ENCODE measurements at places on chromosomes 12 and 14. TPM values are rescaled to one million over a fixed set of nuclear protein-coding genes. Genes with fewer than 3 reads are reported as not detected.

- DNase-seq: no peak
Observed at GRCh38 chr14:103356024-103356682, 22.1 kb downstream of the EIF5 start.

DNA sequence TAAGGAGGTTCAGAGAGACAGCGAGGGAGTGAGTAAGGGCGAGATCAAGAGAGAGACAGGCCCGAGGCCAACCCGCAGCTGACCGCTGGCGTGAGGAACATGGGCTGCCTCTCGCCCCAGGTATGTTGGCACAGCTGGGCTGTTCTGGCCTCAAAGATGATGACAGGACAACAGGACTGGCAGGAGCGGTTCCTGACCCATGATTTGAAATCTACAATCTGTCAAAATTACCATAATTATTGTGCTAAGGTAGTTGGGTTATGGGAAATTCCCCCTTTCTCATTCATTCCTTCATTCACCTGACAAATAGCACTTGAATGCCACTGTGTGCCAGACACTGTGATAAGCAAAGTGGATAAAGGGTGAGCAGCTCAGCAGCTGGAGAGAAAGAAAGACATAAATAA lies 5.1 kb upstream of the ENDOU start:
- no peak for DNase-seq

The AMDHD1 gene
- 0.20 TPM for total RNA-seq

The C1QL4 gene
- not detected for total RNA-seq

The LRCOL1 gene
- not detected for total RNA-seq

The CREBL2 gene
- 30.0 TPM for total RNA-seq

The HNF1A gene
- total RNA-seq: not detected

DNA sequence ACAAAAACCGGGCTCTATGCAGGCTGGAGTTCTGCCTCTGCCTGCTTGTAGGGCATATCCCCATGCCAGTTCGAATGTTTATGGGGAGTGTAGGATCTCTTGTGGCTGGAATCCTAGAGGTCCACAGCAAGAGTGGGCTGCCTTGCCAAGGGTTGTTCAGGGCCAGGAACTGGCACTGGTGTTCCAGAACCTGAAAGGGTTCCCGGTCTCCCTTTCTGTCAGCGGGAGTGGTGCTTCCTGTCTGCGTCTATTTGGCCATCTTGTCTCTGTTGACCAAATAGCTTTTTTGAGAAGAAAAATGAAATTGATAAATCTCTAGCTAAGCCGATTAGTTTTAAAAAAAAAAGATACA lies 17.8 kb downstream of the OLR1 start:
- DNase-seq: no peak

GRCh38 chr12:25102402-25102801 lies 92.6 kb downstream of the DNAI7 start:
- DNase-seq: no peak

The TTC5 gene
- total RNA-seq: 12.4 TPM

The LAG3 gene
- not detected for total RNA-seq

DNA sequence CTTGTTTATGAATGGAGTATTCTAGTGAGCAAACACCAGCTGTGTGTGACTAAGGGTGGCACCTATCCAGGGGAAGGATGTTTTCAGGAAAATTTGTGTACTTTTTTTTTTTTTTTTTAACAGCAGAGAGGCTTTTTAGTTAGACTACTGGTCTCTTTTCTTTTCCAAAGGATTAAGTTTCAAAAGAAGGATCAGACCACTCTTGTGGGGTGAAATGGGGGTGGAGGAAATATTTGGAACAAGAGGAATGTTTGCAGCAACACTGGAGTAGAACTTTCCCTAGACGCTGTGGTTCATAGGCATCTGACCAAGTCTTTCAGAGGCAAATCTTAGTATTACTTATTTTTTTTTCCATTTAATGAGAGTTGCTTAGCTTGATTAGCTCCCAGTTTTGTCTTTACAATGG lies 21.1 kb downstream of the NUBPL start:
- DNase-seq: peak; percentile 32

The SERPINA1 gene
- total RNA-seq: 34.3 TPM

The GATC gene
- 12.6 TPM for total RNA-seq

The PLCZ1 gene
- not detected for total RNA-seq

The CMTM5 gene
- not detected for total RNA-seq

The SIX4 gene
- 0.69 TPM for total RNA-seq

The TAS2R7 gene
- total RNA-seq: not detected

The MORN3 gene
- 0.27 TPM for total RNA-seq

The SRRM4 gene
- total RNA-seq: 0.12 TPM

GRCh38 chr14:76305268-76305826 lies 70.6 kb upstream of the ESRRB start:
- no peak for DNase-seq

GRCh38 chr12:78403681-78404080 lies 460.9 kb upstream of the SYT1 start:
- DNase-seq: no peak

GRCh38 chr14:81401420-81402122 lies 1.4 kb upstream of the STON2 start:
- no peak for DNase-seq

DNA sequence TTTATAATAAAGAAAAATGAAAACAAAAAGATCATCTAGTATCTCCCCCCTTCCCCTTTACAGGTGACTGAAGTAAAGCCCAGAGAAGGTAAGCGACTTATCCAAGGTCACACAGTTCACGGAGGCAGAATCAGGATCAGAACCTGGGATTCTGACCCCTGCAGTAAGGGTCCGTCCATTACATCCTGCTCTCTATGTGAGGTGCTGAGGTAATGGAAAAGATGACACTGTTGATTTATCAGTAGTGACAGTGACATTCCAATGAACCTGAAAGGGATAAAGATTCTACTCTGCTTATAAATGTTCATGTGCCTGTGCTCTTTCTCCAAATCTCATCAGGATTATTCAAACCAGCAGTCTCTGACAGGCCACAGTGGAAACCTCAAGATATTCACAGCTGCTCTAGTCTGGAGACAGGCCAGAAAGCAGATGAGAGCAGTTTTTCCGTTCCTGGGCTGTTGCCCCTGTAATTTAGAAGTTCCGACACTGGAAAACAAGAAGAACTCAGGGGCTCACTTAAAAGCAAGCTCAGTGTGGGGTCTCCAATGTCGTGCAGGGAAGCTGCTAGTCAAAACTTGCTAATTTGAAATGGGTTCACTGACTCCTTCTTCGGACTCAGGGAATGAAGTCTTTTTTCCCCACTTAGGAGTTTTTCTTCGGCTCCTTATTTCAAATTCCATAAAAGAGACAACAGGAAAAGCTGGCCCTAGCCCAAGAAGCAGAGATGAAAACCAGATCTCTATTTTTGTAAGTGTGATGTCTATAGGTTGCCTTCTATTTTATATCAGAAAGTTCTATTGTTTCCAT lies 131.8 kb upstream of the EEA1 start:
- peak; percentile 41 for DNase-seq

DNA sequence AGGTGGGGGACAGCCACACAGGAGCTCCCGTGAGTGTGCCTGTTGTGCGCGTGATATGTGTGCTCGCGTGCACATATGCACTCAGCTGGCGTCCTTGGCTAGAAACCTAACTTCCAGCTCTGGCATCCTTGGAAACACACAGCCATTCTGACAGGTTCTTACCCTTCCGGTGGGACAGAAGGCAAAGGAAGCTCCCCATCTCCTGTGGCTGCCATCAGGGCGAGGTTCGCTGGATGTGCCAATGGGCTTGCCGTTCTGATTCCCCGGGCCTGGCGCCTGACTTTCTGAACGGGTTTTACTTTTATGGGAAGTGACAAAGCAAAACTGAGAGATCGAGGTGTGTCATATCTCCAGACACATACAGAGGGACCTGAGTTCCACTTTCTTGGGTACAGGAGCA lies 124.7 kb downstream of the PAPOLA start:
- no peak for DNase-seq

The ZNF641 gene
- 21.1 TPM for total RNA-seq

DNA sequence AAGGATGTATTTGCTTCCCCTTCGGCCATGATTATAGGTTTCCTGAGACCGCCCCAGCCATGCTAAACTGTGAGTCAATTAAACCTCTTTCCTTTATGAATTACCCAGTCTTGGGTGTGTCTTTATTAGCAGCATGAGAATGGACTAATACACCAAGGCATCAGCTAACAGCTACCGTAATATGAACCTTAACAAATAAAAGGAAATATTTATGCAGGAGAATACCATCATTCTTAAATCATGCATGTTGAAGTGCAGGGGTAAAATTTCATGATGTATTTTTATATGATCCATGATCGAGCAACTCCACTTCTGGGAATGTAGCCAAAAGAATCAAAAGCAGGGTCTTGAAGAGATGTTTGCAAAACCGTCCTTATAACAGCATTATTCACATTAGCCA lies 379.0 kb downstream of the NPAS3 start:
- DNase-seq: no peak

The ANHX gene
- total RNA-seq: not detected

The TEDC1 gene
- total RNA-seq: 7.3 TPM

- DNase-seq: peak; percentile 54
Observed at GRCh38 chr12:130709151-130709970, 6.7 kb downstream of the RIMBP2 start.
